Fibroblast of villous mesenchyme (primary cell): ENCODE measurements at places on chromosomes 16 and 17. TPM values are rescaled to one million over a fixed set of nuclear protein-coding genes. Genes with fewer than 3 reads are reported as not detected.
A peak's percentile ranks its signal among the peaks of the same experiment; 100 is the strongest.

The USP43 gene
- not detected in 2 replicates for total RNA-seq

DNA sequence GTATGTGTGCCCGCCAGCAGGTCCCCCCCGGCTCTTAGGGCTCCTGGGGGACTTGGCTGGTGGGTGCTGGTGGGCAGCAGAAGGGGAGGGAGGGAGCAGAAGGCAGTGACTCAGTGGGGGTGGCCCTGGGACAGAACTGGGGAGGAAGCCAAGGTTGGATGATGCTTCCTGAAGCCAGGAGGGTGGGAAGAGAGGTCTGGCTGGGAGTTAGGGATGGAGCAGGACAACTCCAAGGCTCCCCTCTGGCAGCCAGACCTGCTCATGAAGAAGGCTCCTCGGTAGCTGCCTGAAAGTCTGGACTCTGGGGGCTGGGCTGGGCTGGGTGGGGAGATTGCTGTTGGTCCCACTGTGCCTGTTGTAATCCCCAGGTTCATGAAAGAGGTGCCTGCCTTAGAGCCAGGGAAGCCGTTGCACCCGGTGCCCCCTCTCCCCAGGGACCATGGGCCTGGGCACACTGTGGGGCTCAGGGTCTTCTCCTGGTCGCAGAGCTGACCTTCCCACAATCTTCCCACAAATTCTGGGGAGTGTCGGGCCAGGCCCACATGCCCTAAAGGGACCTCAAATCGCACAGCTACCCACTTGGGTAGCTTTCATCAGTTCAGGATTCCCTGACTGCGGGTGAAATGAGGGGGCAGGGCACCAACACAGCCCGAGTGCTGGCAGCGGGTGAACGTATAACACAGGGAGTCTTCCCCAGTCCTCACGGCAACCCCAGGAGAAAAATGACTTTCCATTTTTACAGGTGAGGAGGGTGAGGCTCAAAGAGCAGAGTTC lies 1.1 kb upstream of the PLEKHG4 start:
- DNase-seq: peak; percentile 67

GRCh38 chr17:35846055-35846809 lies 22.5 kb downstream of the HEATR9 start:
- peak; percentile 40 for DNase-seq

The ZSCAN10 gene
- under 0.01 TPM in 1 of 2 replicates, not detected in the other for total RNA-seq

DNA sequence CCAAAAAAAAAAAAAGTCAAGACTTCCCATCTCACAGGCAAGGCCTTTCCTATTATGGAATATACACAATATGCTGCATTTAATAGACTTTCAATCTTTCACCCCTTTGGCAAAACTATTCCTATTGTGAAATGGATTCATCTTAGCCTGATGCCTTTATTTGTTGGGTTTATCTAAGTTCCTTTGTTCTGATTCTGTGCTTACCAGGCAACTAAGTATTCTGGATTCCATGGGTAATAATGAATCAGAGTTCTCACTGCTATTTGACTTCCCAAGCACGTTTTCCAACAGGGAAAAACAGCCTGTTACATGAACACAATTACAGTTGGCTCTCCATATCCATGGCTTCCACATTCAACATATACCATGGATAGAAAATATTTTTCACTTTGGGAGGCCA lies 135.5 kb downstream of the MYO1D start:
- no peak for DNase-seq

DNA sequence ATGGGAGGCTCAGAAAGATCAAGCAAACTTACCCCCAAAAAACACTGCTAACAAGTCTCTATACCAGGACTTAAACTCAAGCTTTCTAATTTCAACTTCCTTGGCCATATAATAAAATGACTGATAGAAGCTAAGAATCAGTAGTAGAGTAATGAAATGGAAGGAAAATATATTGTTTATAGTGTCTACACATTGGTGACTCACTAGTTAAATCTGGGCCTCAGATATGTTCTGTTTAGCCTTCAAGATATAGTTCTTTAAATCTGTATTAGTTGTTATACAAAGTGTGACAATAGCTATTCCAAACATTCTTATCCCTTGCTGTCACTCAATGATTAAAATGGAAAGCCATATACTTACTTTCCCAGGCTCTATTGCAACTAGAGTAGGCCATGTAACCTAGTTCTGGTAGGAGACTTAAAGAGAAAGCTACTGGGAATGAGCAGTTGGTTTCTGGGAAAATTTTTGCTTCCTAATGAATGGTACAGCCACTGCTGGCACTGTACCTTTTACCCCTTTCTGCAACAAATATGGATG lies 18.3 kb downstream of the SSH2 start:
- DNase-seq: no peak

- DNase-seq: no peak
These were observed 34.7 kb upstream of the ENPP7 start for GRCh38 chr17:79695797-79696609.

DNA sequence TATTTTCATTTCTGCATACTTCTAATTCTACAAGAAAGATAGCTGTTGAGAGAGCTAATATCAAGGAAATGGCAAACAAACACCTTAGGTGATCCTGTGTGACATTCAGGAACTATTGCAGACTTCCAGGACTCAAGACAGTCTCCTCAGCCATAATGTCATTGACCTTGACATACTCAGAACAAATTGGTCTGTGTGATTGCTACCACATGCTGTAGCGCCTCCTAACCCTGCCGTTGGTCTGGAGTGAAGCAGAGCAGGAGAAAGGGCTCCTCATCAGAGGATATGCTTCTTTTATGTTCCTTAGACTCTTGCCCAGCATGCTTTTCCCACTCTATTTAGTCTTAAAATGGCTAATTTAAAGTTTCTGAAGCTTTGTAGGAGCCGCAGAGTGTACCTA lies 194.2 kb upstream of the TBX2 start:
- no peak for DNase-seq

The BRCA1 gene
- 11.9 and 16.8 TPM in 2 replicates for total RNA-seq

The KRTAP4-6 gene
- total RNA-seq: not detected in 2 replicates

DNA sequence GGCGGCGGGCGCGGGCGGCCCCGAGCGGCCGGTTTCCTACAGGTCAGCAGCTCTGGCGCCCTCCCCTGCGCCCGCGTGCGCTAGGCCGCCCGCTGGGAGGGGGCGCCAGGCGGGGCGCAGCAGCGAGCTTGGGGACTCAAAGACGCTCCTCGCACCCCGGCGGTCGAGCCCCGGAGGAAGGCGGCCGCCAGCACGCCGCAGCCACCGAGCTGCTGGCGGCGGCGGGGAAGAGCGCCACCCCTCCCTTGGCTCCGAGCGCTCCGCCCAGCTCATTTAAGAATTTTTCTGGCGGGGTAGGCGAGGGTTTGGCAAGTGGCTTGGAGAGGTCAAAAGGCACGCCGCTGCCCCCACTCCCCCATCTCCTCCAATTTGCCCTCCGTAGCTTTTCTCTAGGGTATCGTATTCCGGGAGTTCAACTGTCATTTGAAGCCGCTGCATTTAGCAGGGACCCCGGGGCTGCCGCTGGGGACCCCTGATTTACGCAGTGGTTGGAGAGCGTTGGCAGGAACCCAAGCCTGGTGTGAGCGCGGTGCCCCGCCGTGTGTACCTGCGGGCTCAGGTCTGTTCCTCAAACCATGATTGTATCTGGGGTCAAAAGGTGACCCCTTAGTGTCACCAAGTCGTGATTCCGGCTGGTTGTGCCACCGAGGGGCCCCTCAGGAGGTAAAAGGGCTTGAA lies 59.5 kb upstream of the GSE1 start:
- peak; percentile 68 for DNase-seq

DNA sequence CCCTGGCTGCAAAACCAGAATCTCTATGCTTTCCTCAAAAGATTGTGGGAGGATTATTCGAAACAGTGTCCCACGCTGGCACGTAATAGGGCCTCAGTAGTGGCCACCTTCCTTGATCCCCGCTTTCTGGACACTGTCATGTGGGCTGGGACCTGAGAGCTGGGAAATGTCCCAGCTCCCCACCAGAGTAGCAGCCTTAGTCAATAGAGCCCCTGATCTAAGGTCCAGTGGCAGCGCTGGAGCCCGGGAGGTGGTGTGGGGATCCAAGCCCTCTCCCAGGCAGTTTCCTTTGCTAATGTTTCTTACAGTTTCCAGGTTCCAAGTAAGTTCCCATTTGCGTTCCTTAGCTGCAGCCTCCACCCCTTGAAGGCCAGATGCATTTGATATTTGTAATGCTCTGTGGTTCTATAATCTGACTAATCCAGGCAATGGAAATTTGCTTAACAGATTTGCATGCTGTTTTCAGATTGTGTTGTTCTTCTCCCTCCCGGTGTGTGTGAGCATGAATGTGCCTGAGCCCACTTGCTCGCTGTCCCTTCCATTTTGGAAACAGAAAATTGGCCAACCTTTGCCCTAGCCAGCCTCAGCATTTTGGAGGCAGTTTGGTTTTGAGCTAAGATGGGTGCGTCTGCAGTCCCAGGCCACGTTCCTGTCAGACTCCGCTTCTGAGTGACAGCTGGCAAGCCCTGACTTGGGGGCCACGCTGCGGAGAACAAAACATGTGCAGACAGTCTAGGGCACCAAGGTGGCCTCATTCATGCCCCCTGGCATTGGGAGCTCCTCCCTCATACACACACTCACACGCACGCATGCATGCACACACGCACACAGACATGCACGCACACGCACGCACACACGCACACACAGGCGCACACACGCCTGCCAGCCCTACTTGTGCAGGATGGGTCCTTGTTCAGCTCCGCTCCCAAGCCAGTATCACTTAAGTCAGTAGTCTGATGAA lies 69.4 kb downstream of the CCDC182 start:
- no peak for DNase-seq

The TMIGD1 gene
- total RNA-seq: not detected in 2 replicates

DNA sequence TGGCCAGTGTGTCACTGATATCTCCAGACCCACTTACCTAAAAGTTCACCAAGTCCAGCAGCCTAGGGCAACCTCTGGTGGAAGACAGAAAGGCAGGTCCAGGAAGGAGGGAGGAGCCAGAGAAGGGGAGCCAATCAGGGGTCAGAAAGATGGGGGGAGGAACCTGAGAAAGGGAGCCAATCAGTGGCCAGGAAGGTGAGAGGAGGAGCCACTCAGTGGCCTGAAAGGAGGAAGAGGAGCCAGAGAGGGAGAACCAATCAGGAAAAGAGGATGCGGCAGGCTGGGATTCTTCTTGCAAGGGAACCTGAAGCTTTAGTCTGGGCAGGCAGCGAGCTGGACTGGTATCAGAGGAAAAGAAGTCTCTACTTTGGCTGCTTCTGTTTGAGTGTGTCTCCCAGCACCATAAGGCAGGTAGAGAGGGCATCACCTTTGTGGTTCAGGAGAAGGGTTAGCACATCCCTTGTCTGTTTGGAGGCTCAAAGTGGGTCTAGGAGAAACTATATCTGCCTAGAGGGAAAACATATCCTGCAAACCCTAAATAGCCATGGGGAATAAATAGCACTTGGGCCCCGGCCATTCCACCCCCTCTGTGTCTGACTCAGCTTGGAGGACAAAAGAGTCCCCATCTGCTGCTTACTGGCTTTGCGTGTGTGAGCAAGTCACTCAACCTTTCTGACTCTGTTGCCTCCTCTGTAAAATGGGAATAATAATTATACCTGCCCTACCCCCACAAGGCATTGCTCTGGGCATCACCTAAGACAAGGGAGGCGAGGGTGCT lies 43.4 kb upstream of the CRHR1 start:
- DNase-seq: peak; percentile 13

GRCh38 chr17:58808609-58809563 lies 53.2 kb downstream of the PPM1E start:
- no peak for DNase-seq

The GCGR gene
- total RNA-seq: not detected in 2 replicates

- DNase-seq: peak; percentile 40
These were observed 29.0 kb downstream of the PGS1 start for GRCh38 chr17:78407387-78408000.

DNA sequence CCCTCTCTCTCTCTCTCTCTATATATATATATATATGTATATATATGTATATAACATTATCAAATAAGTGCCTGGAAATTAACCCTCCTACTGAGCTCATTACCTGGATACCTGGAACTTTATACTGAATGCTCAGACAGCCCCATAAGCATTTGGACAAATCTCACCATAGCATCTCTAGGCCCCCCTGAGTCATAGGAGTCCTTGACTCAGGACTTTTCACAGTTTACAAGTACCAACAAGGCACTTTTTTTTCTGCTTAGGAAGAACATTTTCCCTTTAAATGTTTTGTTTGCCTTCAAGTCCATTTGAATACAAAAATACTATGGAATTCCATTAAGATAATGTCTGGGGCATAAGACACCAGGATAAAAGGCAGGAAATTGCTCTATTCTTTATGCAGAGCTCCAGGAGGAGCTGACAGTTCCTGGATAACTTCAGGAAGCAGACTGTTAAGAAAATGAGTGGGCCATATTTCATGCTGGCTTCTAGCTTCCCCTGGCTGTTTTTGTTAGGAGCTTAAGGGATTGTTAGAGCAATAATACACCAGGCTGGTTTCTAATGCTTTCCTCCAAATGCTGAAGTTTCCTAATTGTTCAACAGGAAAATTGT lies 171.7 kb upstream of the ASIC2 start:
- peak; percentile 82 for DNase-seq

The UBE2Z gene
- total RNA-seq: 104 and 120 TPM in 2 replicates

GRCh38 chr17:15261802-15262290 lies 3.3 kb downstream of the PMP22 start:
- DNase-seq: peak; percentile 40

DNA sequence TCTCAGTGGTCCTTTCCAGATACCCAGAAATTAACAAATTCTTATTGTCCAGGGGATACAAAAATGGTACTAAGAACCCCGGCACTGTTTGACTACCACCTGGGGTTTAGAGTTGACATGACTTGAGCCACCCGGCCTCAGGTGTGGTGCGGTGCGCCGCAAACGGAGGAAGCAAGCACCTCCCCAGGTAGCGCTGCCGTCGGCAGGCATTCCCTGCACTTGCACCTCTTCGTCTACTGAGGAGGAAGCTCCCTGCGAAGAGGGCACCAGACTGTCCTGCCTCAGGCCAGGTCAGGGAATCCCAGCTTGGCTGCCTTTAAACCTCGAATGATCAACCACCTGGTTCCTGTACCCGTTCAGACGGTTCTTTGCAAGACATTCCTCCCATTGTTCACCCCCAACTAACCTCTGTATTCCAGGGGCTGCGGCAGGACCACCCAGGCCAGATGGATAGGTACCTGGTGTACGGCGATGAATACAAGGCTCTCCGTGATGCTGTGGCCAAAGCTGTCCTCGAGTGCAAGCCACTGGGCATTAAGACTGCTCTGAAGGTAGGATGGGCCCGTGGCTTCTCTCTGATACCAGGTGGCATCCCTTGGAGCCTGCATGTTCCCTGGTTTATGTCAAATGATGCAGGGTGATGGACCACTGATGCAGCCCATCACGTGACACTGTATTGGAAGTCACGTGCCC lies 40.8 kb upstream of the ENDOV start:
- DNase-seq: no peak
